Stimulated activated CD4-positive, alpha-beta T cell treated with anti-CD3 and anti-CD28 coated beads, Interleukin-4, amount 100 ng/mL, for 1 hour (primary cell): ENCODE measurements at places on chromosomes 12 and 14.

DNA sequence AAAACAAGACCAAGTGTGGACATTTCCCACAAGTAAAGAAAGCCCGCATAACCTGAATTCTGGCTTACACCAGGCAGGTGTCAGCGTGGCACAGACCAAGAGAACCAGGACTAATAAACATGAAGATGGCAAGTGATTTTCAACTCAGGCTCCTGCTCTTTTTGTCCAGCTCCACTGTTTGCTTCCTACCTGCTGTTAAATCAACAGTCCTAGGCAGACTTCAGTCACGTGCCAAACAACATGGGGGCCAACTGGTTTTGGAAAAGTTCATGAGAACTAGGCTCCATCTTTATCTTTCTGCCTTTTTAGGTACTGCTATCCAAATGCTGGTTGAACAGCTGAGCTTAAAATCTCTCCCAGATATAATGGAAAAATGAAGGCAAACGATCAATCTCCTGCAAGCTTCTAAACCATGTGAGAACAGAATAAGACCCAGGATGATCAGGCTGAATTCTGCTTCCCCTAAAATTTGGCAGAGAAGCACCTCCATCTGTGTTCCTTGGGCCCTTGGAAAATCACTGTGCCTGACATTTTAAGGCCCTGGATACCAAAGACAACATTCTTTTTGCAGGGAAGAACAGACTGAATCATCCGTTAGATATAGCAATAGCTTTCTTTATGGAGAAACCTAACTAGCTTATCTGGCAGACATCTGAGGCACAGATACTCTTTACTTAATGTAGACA lies 215.6 kb upstream of the USP15 start:
- DNase-seq, result no peak

- no peak for DNase-seq
Measured at GRCh38 chr12:83099436-83099835, 412.7 kb downstream of the TMTC2 start.

- no peak for DNase-seq
Measured at GRCh38 chr14:88364710-88365413, 20.6 kb upstream of the SPATA7 start.

DNA sequence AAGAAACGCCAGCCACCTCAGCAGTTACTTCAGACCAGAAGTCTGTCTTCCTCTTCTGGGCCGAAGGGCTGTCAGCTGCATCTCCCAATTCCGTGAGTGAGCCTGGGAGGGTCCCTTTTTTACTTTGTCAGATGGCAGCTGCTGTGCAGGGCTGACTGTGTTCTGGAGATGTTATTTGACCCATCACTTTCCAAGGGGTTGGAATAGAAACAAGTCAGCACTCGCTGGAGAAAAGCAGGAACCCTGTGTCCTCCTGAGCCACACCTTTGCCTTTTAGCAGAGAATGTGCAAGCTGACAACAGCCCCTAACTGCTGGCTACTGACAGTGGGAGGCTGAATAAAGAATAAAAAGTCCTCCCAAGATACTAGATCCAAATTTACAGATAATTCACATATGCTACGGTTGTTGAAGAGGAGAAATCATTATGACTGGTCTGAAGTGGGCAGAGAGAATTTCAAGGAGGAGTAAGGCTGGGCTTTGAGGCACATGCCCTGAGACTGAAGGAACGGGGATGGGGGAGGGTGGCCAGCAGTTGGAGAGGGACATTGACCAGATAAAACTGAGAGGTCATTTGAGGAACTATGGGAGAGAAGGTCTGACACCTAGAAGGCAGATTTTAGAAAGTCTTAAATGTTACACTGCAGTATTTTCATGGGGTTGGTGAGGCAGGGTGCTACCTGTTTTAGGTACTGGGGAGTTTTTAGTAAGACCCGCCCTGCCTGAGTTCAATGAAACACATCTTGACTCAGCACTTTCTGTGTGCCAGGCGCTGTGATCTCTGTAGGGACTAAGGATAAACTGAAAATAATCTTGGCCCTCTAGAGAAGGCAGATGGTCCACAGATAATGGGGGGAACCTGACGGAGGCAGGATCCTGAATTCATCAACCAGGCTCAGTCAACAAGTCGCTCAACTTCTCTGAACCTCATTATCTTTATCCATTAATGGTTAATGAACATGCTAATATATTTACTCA lies 27.4 kb downstream of the FAM234B start:
- no peak for DNase-seq

GRCh38 chr12:124720681-124721500 lies 142.8 kb downstream of the SCARB1 start:
- DNase-seq, result no peak

- no peak for DNase-seq
Measured at GRCh38 chr12:87612996-87613395, 416.2 kb downstream of the C12orf50 start.

GRCh38 chr14:30082486-30082885 lies 154.8 kb upstream of the PRKD1 start:
- no peak for DNase-seq

GRCh38 chr12:87491089-87491488 lies 538.1 kb downstream of the C12orf50 start:
- no peak for DNase-seq

DNA sequence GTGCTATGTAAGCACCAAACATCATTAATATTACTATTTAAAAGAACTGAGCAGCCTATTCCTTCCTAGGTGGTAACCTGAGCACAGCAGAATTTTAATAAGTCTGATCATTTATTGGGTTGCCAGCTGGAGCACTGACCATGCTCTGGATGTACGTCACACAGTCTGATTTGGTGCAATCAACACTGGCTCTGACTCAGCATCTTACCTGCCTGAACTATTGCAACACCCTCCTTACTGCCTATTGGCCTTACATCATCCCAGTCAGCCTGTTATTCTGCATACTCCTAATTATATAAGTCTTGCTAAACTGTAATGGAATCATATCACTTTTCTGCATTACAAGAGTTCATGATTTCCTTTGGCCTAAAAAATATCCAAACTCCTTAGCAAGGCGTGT lies 149.7 kb downstream of the PTPRO start:
- no peak for DNase-seq

DNA sequence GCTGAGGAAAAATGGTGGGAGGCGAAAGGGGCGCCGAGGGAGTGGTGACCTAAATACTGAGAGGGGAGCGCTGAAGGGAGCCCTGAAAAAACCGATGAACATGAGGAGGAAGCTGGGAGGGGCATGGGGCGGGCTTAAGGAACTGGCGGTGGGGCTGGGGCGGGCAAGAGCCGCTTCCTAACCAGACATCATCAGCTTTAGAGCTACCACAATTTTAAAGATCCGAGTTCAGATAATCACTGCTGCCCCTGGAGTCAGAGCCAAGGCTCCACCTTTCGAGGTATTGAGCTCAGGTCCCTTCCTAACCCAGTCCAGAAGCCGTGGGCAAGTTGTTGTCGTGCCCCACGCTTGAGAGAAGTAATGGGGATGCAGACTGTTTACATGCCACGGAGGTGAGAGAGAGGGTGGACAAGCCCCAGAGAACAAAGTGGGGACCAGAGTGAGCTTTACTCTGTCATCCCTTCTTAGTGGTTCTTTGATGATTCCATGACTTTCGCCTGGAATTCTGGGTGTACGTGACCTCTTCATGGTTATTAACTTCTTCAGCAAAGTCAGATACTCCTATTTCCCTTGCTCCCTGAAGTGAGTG lies 393 bp downstream of the ORMDL2 start:
- DNase-seq, result no peak

GRCh38 chr12:6363330-6364043 lies 11.9 kb downstream of the SCNN1A start:
- peak; percentile 75 for DNase-seq

DNA sequence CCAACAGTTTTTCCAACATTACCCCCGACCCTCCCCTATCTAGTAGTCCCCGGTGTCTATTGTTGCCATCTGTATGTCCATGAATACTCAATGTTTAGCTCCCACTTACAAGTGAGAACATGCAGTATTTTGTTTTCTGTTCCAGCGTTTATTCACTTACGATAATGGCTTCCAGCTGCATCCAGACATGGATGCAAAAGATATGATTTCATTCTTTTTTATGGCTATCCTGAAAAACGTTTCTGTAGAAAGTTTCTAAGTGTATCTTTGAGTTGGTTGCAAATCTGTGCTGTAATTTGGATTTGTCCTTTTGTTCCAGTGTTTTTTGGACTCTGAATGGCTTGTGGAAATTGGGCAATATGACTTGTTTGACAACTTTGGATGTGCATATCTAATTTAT lies 11.7 kb downstream of the SP1 start:
- no peak for DNase-seq

- DNase-seq, result no peak
Measured at GRCh38 chr14:105172476-105172875, 3.9 kb upstream of the JAG2 start.

GRCh38 chr12:95582230-95583058 lies 31.2 kb upstream of the USP44 start:
- no peak for DNase-seq

- no peak for DNase-seq
Measured at GRCh38 chr12:94644141-94644979, 6.0 kb downstream of the TMCC3 start.

DNA sequence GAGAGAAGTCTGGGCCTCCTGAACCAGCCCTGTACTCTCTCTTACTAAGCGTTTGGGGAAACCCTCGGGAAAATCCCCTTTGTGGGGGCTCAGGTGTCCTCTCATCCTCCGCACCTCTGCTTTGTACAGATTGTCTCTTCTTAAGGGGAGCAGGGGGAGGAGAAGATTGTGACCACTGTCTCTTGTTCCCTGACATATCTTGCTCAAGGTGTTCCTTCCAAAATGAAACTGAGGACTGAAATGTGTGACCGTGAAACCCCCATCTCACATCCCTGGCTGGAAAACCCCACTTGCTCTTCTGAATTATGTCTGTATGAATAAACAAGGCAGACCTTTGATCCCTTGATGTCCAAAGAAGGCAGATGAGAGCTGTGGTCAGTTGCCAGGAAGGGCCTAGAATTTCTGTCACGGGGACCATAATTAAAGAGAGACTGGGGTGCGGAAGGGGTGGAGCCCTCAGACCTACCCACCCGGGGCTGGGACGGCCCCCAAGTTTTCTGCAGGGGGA lies 369.8 kb downstream of the AACS start:
- no peak for DNase-seq

DNA sequence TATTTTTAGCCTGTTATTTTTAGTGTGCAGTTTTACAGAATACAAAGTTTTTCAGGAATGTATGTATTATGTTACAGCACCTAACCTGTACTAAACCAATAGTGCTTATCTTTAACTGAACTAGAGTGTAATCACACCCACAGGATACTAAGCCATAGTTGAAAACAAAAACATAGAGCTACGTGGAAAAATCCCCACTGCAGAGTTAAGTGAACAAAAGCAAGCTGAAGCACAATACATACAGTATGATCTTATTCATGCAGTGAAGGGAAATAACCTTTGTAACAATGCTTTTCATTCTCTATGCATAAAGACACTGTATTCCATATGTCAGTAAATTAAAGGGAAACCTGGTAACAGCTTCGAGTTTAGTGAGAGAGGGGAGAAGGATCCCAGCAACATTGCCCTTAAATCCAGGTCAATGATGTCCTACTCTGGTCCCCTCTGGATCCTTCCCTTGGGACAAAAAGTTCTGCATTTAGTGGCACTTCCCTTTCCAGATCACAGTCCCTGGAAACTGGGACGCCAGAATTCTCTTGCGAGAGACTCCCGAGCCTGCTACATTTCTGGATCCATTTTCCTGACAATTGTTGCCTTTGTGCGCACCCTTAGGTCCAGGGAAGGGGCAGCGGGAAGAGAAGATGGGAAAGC lies 121.3 kb upstream of the CCND2 start:
- DNase-seq, result no peak

GRCh38 chr12:93215290-93215678 lies 162.4 kb upstream of the NUDT4 start:
- DNase-seq, result no peak

GRCh38 chr12:108185002-108185401 lies 55.9 kb downstream of the WSCD2 start:
- DNase-seq, result no peak

DNA sequence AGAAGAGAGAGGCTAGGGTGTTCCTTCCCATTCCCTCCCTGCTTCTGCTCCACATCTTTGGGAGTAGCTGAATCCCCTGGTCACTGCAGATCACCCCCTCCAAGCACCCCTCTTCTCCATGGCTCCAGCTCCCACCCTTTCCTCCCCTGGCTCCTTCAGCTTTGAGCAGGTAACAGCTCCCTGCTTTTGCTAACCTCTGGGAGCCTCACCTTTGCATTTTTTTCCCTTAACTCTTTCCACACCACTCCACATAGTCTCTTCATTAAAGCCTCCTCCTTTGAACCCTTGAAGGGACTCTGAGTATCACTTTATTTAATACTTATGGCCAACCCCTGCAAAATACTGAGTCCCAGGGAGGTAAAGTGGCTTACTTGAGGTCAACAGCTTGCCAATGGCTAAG lies 25.7 kb upstream of the SERPINA6 start:
- no peak for DNase-seq
